ENCODE measurements at places on chromosomes 16 and 17. TPM values are rescaled to one million over a fixed set of nuclear protein-coding genes. Genes with fewer than 3 reads are reported as not detected.
A peak's percentile ranks its signal among the peaks of the same experiment; 100 is the strongest.

GRCh38 chr17:71413935-71414334 lies 706.9 kb upstream of the SOX9 start:
- no peaks in the 10 kb centered on the region for H3K27me3 ChIP-seq
- no peaks in the 10 kb centered on the region for H3K36me3 ChIP-seq
- no peak overlapping the region for H3K27ac ChIP-seq
- DNase-seq: no peak
- no peaks in the 10 kb centered on the region for H3K4me1 ChIP-seq

DNA sequence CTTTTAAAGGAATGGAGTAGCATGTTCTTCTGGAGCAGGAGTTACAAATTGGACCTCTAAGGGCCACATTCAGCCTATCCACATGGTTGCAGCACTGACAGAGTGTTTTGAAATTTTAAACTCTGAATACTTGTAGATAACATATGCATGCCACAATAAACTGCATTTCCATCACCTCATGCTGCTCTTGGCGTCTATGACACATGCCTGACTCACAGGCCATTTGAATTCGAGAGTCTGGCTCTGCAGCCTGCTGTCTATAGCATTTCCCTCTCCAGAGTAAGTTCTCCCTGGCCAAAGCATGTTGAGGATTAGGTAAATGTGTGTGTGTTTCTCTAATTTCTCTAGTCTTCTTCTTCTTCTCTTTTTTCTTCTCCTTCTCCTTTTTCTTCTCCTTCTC lies 28.7 kb upstream of the MYOCD start:
- H3K4me1 ChIP-seq: no peaks in the 10 kb centered on the region
- H3K27ac ChIP-seq: no peak overlapping the region
- H3K36me3 ChIP-seq: no peaks in the 10 kb centered on the region
- no peak overlapping the region for H3K4me3 ChIP-seq
- H3K27me3 ChIP-seq: no peaks in the 10 kb centered on the region

- peak within 1 kb of the TSS; percentile 60 for H3K4me3 ChIP-seq
- H3K36me3 ChIP-seq: no peaks in the 10 kb centered on the region
- DNase-seq: peak; percentile 91
- H3K27me3 ChIP-seq: no peaks in the 10 kb centered on the region
Observed at GRCh38 chr17:39450847-39451581, at the start of gene MED1. Gene MED1, minus strand, starts transcription at chr17:39451263. Its CDS starts 201 bp downstream, at chr17:39451062.

- no peaks in the 10 kb centered on the region for H3K27me3 ChIP-seq
- H3K4me3 ChIP-seq: no peak overlapping the region
- peaks cover 7% of the 10 kb centered on the region for H3K4me1 ChIP-seq
- H3K27ac ChIP-seq: no peak overlapping the region
- no peak for DNase-seq
- no peaks in the 10 kb centered on the region for H3K36me3 ChIP-seq
Observed at GRCh38 chr16:67235816-67236562, 9.1 kb downstream of the TMEM208 start.

GRCh38 chr16:77918809-77919707 lies 103.3 kb upstream of the CLEC3A start:
- no peak overlapping the region for H3K4me3 ChIP-seq
- H3K36me3 ChIP-seq: no peaks in the 10 kb centered on the region
- H3K4me1 ChIP-seq: no peaks in the 10 kb centered on the region
- H3K27me3 ChIP-seq: no peaks in the 10 kb centered on the region

DNA sequence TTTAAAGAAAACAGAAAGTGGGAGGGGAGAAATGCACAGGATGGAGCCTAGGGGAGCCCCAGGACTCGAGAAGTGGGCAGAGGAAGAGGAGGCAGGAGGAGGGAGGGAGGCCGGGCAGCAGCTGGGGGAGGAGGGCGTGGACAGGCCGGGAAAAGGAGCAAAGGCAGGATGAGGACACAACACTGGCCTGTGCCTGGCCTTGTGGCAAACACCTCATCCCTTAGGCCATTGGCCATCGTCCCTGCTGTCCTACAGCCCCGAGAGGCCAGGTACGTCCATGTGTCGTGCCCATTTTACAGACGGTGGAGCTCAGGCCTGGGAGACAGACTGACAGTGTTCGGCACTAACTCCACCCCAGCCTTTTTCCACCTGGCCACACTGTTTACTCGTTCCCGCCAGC lies 15.9 kb downstream of the JPH3 start:
- H3K27ac ChIP-seq: no peak overlapping the region
- DNase-seq: no peak
- H3K4me3 ChIP-seq: no peak overlapping the region

SLC5A2 gene
- 2.4 TPM for total RNA-seq

TNFSF12 gene
- total RNA-seq: 58.6 TPM

SGF29 gene
- total RNA-seq: 52.7 TPM

OR1F1 gene
- not detected for total RNA-seq

Measured in Peyer's patch (tissue), 4 donors.